ENCODE measurements at places on chromosomes 6 and 20.

DNA sequence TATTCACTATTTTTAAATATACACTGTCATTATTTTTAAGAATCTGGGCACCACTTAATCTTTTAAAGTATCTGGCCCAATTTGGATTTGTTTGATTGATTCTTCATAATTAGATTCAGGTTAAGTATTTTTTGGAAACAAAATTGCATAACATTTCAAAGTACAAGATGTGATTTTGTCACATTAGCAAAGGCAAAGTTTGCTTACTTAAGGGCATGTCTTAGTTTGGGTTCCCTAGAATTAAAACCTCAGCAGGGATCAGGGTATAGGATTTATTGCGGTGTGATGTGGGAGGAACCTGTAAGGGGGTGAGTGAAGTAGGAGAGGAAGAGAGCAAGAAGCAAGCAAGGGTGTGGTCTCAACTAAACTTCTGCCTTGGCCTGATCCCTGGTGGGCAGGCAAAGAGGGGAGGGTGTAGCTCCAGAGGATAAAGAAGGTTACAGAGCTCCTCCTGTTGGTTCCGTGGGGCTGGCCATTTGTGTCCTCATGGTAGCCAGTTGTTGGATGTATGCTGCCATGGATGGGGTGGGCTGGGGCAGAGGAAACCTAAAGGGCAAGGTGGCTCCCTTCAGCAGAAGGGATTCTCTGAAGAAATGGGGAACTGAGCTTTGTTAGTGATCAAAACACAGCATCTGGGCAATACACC is 668.7 kb upstream of the SLC35B3 start:
- no peak for ATAC-seq

GRCh38 chr20:46820682-46821081 is 74.0 kb upstream of the EYA2 start:
- ATAC-seq: no peak

- ATAC-seq: no peak
Observed at GRCh38 chr6:145506565-145506964, 228.8 kb downstream of the EPM2A start.

GRCh38 chr20:15042723-15043122 is 705.3 kb upstream of the FLRT3 start:
- no peak for ATAC-seq

DNA sequence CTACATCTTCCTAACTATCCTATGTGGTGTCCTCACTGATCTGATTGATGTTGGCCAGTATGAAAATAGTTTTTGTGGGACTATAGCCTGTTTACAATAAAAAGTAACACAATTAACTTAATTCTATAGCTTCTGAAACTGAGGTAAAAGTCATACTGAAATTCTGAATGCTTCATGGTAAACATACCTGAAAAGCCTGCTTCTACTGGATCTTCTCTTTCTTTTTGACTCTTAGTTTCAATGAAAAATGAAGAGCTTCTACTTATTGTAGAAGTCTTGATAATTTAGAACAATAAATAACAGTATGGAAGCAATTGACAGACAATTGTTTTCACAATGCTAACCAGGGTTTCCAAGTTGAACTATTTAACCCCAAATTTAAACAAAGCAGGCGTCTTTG is 383.9 kb upstream of the MMS22L start:
- no peak for ATAC-seq

DNA sequence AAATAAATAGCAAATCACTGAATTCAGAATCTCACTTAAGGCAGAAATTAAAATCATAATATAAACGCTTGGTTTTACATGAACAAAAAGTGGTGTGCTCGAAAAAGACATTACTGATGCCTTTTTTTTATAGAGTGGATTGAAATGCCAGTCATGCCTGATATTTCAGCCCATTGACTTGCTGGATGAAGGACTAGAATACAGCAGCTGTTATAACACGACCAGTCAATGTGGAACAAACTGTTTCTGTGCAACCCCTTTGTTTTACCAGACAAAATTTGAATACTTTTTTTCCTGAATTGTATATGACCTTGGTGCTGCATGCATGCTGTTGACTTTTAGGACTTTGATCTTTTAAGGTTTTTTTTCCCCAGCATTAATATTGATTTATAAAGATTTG is 150.0 kb downstream of the QKI start:
- ATAC-seq: no peak
